ENCODE measurements at places on chromosomes 5 and 9.

- no peak for DNase-seq
Measured at GRCh38 chr5:154298065-154298464, 107.5 kb downstream of the GALNT10 start.

DNA sequence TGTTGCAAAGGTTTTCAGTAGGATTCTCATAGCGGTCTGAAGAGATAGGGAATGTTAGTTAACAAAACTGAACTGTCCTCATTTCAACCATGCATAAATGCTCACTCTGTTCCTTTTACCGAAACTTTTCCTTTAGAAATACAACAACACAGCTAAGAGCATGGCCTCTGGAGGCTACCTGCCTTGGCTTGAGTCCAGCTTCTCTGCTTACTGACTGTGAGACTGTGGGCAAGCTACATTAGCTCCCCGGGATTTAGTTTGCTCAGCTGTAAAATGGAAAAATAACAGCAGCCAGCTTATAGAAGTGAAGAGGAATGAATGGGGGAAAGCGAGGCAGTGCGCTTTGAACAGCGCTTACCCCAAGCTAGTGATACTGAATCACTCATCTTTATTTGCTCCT is 507.9 kb upstream of the DAP start:
- no peak for DNase-seq

GRCh38 chr9:93600504-93600903 is 24.1 kb downstream of the PHF2 start:
- DNase-seq, result no peak

DNA sequence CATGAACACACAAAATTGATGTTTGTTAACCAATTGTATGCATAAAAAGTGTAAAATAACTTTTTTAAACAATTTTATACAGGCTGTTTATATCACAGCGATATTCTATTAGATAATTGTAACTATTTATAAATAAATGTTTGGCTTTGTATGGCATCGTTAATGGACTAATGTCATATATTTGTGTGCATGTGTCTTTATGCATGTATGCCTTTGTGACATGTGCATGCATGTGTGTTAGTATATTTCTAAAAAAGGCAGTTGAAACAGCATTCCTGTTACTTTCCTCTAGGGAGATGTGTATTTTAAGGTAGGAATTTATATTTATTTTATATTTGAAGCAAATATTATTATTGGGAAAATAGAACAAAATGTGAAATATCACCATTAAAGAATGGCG is 268.9 kb downstream of the CDH18 start:
- DNase-seq, result no peak

DNA sequence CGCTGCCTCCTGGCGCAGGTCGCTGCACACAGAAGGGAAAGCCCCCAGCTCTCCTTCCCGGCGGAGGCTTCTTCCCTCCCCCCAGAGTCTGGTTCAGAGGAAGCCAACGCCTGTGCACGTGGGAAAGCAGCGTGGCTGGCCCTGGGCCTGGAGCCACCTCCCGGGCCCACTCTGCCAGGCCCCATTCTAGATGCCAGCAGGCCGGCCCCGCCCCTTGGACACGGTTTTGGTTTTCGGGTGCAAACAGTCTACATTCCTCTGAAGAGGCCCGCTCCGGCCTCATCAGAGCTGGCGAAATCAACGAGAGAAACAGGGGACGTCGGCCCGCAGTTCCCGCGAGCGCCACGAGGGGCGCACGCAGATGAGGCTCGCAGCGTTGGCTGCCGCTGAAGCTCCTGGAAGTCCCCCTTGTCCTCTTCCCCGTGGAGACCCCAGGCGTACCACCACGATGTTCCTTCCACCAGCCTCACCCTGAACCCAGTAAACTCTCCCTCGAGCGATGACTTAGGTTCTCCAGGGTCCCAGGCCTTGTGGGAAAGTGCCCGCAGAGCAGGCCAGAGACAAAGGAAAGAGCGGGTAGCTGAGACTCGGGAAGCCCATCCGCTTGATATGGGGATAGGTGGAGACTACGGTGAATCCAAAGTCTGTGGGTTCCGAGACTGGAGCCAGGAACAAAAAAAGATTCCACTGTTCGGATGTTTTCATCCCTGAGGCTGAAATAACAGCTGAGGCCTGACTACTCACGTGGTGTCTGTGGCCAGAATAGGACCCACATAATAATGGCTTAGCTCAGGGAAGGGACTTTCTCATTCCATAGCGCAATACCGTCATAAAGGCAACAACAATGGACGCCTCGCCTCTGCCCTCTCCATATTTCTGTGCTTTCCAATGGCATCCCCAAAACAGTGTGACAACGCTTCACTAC is 64.2 kb downstream of the KLF4 start:
- peak; percentile 40 for DNase-seq

DNA sequence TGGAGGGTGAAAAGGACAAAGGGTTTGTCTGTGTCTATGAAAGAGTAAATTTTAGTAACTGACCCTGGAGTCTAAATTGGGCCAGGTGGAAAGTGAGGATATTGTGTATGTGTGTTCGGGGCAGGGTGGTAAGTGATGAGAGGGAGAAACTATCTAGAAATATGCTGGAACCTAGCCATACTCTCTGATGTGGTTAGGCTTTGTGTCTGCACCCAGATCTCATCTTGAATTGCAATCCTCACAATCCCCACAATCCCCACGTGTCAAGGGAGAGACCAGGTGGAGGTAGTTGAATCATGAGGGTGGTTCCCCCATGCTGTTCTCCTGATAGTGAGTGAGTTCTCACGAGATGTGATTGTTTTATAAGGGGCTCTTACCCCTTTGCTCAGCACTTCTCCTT is 60.6 kb downstream of the COMMD10 start:
- no peak for DNase-seq
